Activated CD4-positive, alpha-beta T cell treated with anti-CD3 and anti-CD28 coated beads for 1 hour (primary cell): ENCODE measurements at places on chromosomes 3 and 15.

DNA sequence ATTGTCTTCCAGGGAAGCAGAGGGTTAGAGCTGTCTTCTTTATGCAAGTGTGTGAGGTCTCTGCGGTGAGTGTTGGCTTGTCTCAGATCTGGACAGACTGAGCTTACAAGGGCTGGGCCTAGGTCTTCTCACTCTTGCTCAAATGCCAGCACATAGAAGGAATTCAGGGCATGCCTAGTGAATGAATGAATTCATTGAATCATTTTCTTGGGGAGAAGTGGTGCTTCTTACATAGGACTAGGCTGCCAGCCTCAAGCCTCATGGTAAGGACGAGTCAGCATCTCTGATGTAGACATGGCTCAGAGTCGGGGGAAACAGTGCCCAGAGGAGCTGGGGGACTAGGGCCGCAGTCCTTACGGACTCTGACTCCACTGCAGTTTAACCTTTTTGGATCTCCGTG, 17.2 kb downstream of the MKRN2 start:
- DNase-seq = no peak

DNA sequence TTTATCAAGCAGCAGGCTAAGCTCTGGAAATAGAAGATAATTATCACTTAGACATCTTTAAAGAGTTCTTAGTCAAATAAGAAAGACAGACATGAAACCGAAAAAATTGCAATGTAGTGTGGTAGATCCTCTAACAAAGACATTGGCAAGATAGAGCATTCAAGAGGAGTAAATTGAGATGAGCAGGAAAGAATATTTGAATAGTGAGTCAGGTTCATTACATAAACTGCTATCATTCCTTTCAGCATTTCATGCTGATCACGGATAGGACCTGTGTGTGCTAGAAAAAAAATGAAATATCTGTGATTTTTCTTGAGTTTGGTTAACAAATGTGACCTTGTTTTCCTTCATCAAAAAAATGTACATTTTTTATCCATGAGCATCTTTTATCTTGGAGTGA, 460.9 kb downstream of the OTOL1 start:
- no peak for DNase-seq

- no peak for DNase-seq
These were observed 695 bp downstream of the RPL32 start for GRCh38 chr3:12840591-12841148.

DNA sequence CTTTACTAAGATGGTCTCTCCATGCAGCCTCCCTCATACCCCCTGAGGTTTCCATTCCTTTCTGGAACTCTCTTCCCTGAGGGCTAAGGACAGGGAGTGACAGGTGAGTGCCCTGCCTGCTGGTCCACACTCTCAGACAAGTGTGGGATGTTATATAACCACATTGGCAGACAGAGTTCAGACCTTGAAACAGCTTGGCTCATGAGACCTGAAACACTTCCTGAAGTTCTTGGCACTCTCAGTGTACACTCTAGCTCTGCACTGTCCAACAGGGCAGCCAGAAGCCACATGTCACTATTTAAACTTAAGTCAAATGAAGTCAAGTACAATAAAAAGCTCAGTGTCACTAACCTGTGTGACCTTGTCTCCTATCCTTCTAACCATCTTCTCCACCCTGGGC, 188.5 kb downstream of the ZNF621 start:
- no peak for DNase-seq

GRCh38 chr15:91407269-91407889, 307.3 kb downstream of the SV2B start:
- no peak for DNase-seq

- no peak for DNase-seq
These were observed 436.9 kb upstream of the C2CD4B start for GRCh38 chr15:62601777-62602545.

GRCh38 chr3:15451216-15452113, 24.1 kb downstream of the EAF1 start:
- no peak for DNase-seq

DNA sequence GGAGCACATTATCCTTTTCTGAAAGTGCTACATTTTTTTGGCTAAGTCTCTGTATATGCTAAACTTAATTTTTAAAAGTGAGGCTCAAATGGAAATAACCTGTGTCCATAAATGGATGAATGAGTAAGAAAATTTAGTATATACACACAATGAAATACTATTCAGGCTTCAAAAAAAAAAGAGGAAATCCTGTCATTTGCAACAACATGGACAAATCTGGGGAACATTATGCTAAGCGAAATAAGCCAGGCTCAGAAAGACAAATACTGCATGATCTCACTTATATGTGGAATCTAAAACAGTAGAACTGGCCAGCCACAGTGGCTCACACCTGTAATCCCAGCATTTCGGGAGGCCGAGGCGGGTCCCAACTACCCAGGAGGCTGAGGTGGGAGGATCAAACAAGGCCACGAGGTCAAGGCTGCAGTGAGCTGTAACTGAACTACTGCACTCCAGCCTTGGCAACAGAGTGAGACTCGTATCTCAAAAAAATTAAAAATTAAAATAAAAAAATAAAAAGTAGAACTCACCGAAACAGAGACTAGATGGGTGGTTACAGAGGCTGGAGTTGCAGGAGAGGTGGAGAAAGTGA, 25.8 kb downstream of the CCDC12 start:
- DNase-seq = no peak

GRCh38 chr3:69104586-69104985, 17.8 kb downstream of the LMOD3 start:
- no peak for DNase-seq

- peak; percentile 16 for DNase-seq
These were observed 835 bp downstream of the ARIH2 start for GRCh38 chr3:48919215-48920138.

DNA sequence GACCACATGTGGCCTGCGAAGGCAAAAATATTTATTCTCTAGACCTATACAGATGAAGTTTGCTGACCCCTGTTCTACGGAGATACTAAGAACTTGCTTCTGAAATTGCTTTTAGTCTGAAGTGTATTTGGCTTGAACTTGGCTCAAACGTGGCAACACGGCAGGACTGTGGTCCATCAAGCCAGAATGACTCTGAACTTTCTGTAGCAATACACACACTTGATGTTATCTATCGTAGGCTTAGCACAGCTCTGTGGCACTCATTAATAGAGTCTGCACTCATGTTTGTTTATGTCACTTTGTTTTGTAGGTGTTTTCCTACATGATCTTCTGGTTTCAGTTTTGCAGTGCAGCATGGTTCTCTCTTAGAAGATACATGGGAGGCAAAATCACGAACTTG, 298.1 kb downstream of the ADAMTS17 start:
- no peak for DNase-seq

DNA sequence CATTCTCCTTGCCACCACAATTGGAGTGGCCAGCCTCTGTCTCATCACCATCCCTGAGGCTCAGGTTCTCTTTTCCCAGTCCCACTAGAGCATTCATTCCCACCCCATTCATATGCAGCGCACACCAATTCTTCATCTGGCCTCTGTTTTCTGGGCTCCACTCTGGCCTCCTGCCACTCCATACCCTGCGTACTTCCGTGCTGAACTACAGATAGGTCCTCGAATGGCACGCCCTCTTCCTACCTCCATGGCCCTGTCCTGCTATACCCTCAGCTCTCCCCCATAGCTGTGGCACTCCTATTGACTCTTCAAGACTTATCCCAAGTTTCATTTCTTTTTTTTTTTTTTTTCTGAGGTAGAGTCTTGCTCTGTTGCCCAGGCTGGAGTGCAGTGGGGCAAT, 25.9 kb downstream of the PAQR5 start:
- no peak for DNase-seq

DNA sequence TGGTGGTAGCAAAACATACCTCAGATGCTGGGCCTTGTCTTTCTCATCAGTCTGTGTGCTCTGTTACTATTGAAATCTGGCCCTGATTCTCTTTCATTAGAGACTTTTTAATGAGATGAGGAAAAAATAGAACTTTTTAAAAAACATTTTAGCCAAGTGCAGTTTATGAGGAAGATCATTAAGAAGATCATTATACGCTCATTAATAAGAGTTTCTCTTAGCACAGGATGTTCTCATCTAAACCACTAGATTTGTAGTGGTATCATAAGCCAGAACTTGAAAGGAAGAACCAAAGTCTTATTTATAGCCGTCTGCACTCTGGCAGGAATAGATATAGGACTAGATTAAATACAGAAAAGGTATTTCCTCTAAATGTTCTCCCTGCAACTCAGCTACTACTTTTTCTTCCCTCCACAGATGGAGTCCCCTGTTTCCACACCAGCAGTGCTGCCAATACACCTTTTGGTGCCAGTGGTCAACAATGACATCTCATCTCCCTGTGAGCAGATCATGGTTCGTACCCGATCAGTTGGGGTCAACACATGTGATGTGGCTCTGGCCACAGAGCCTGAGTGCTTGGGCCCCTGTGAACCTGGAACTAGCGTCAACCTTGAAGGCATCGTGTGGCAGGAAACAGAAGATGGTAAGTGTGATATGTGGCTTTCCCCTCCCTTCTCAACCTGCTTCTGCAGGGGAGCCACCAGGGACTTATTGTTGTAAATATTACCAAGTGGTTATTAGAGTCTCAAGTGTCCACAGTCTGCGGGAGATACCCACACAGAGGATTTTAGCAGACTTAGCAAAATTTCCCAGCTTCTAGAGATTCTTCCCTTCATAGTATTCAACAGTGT, 152.8 kb downstream of the RBPMS2 start:
- peak; percentile 21 for DNase-seq

- no peak for DNase-seq
These were observed 433.2 kb upstream of the RASGRP1 start for GRCh38 chr15:38997841-38998240.

- DNase-seq = no peak
These were observed 7.3 kb downstream of the ARL6IP5 start for GRCh38 chr3:69092030-69092516.

GRCh38 chr3:117610156-117610555, 900.6 kb downstream of the TUSC7 start:
- no peak for DNase-seq

- no peak for DNase-seq
These were observed 55.9 kb upstream of the GCNT3 start for GRCh38 chr15:59555696-59556095.

GRCh38 chr3:16813336-16813735, 71.4 kb upstream of the PLCL2 start:
- no peak for DNase-seq

GRCh38 chr15:91165850-91166249, 65.8 kb downstream of the SV2B start:
- no peak for DNase-seq

DNA sequence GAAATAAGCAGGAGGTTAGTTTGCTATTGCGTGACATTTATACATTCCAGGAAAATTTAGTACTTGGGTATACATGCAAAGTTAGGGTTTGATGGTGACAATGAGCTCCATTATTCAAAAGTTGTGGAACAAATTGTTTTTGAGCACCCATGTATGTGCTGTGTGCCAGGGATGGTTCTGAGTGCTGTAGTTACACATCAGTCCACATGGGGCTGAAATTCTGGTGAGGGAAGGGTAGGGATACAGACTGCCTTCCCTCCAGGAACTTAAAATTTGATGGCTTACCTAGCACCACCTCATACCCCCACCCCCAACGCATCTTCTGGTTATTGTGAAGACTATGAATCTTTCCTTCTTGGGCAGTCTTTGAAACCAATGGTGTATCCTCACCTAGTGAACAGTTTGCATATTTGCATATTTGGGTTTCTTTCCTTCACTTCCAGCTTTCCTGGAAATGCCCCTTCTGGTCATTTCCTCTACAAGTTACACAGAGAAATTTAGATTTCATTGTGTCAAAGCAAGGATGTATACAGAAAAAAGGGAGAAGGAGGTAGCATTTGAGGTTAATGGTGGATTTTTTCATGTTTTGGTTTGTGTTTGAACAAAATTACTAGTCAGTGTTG, 222.0 kb upstream of the IL12A start:
- DNase-seq = no peak
